Activated CD8-positive, alpha-beta memory T cell treated with anti-CD3 and anti-CD28 coated beads, Interleukin-2, amount 10 ng/mL, durations not matched to agents 7 days and 5 days (primary cell): ENCODE measurements at places on chromosomes 12 and 14. TPM values are rescaled to one million over a fixed set of nuclear protein-coding genes. Genes with fewer than 3 reads are reported as not detected.

- no peak overlapping the region for H3K27ac ChIP-seq
- H3K27me3 ChIP-seq: peaks cover 8% of the 10 kb centered on the region
- H3K36me3 ChIP-seq: peaks cover 14% of the 10 kb centered on the region
- no peak for DNase-seq
- peaks cover 28% of the 10 kb centered on the region for H3K4me1 ChIP-seq
These were observed 3.4 kb downstream of the GDF11 start for GRCh38 chr12:55746174-55746912.

- no peaks in the 10 kb centered on the region for H3K36me3 ChIP-seq
- H3K27me3 ChIP-seq: no peaks in the 10 kb centered on the region
- DNase-seq: no peak
- H3K27ac ChIP-seq: no peak overlapping the region
These were observed 42.9 kb downstream of the FERMT2 start for GRCh38 chr14:52907949-52908348.

DNA sequence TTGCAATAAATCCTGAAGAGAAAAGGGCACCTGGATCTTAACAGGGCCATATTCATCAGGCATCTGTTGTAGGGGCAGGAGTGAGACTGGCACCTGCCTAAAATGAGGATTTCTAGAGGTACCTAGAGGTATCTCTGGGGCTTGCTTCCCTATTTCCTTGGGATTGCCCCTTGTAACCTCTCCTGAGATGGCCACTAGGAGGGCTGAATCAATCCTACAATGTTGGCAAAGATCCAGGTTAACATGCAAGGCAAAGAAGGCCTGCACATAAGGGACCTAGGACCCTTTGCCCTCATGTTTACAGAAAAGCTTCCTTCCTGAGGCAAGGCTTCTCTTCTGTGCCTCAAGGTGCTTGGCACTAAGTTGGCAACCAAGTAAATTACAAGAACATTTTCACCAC lies 25.8 kb upstream of the CLEC4E start:
- H3K4me1 ChIP-seq: no peaks in the 10 kb centered on the region
- no peak overlapping the region for H3K4me3 ChIP-seq
- no peak for DNase-seq

DNA sequence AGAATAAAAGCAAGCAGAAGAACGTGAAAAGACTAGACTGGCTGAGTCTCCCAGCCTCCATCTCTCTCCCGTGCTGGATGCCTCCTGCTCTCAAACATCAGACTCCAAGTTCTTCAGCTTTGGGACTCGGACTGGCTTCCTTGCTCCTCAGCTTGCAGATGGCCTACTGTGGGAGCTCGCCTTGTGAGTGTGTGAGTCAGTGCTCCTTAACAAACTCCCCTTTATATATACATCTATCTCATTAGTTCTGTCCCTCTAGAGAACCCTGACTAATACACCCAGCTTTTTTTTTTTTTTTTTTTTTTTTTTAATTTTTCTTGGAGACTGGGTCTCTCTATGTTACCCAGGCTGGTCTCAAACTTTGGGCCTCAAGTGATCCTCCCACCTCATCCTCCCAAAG lies 46.9 kb downstream of the ACTN1 start:
- no peak for DNase-seq
- peaks cover 24% of the 10 kb centered on the region for H3K4me1 ChIP-seq
- peaks cover 2% of the 10 kb centered on the region for H3K27me3 ChIP-seq
- H3K36me3 ChIP-seq: no peaks in the 10 kb centered on the region
- no peak overlapping the region for H3K27ac ChIP-seq
- no peak overlapping the region for H3K4me3 ChIP-seq

- H3K27me3 ChIP-seq: no peaks in the 10 kb centered on the region
- no peak overlapping the region for H3K4me3 ChIP-seq
- DNase-seq: peak; percentile 27
- H3K27ac ChIP-seq: no peak overlapping the region
These were observed 39.3 kb downstream of the EP400 start for GRCh38 chr12:131989021-131989420.

GRCh38 chr12:61011767-61012423 lies 1248.3 kb upstream of the USP15 start:
- H3K36me3 ChIP-seq: no peaks in the 10 kb centered on the region
- H3K27me3 ChIP-seq: no peaks in the 10 kb centered on the region
- no peak overlapping the region for H3K27ac ChIP-seq
- H3K4me1 ChIP-seq: no peaks in the 10 kb centered on the region
- H3K4me3 ChIP-seq: no peak overlapping the region

DNA sequence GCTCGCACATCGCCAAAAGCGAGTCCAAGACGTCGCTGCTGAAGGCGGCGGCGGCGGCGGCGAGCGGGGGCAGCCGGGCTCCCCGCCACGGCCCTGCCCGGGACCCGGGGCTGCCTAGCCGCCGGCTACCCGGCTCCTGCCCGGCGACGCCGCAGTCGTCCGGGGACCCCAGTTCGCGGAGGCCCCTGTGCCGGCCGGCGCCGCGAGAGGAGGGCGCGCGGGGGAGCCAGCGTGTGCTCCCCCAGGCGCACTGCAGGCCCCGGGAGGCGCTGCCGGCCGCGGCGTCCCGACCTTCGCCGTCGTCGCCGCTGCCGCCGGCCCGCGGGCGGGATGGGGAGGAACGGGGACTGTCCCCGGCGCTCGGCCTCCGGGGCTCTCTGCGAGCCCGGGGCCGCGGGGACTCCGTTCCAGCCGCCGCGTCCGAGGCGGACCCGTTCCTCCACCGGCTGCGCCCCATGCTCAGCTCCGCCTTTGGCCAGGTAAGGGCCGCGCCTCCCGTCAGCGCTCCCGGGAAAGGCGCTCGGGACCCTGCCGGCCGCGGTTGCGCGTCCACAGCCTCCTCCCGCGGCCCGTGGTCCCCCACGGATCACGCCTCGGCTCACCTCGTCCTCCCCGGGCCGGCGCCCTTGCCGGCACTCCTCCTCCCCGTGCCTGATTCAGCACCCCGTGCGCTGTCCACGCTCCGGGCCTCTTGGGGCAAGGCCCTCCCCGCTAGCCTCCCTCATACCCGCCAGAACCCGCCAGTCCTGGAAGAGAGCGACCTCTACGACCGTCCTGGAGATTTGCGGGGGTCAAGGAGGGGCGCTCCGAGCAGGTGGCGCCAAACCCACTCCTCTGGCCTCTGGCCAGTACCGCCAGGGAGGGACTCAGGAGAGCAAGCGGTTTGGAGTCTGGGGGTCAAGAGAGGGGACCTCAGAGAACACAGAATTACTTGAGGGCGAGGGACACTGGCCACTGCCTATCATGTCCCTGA lies 721 bp downstream of the CABP1 start:
- DNase-seq: peak; percentile 76
- peak overlapping the region; percentile 45 for H3K4me3 ChIP-seq
- peaks cover 52% of the 10 kb centered on the region for H3K27me3 ChIP-seq
- no peaks in the 10 kb centered on the region for H3K36me3 ChIP-seq
- peaks cover 6% of the 10 kb centered on the region for H3K4me1 ChIP-seq
- no peak overlapping the region for H3K27ac ChIP-seq

Gene SLCO1B3
- not detected for total RNA-seq

DNA sequence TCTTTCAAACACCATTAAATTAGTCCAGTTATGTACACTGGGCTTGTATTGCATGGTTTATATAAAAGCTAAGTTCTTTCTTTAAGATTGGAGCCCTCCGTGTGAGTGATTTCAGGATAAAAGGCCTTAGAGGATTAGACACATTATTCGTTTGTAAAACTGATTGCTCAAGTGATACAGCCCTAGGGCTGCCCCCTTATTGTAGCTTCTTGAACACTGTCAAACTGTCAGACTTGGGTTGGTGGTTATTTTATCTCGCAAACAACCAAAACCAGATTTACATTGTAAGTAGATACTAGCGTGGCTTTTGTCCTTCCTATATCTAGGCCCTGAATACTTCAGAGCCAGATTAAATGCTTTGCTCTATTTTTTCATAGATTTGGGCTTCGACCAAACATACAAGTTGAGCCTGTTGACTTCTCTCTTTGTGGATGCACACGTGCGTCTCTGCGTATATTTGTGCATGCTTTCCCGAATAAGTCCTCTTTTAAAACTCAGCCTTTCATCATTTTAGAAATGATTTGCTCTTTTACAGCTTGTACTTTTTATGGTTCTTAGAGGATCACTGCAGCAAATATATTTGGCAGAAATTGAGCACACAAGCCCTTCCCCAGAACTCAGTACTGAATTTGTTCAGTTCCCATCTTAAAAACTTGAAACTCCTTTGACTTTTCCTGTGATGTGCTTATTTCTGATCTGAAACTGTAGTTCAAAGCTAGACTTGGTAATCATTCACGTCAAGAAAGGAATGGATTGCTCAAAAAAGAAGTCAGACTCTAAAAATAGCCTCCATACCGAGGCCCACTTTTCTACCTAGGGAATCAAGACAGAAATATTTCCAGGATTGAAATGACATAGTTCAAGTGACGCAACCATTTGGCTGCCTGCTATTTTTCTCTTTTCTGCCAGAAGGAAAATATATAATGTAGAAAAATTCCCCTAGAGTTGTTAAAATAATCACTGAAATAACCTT lies 129.5 kb downstream of the ETV6 start:
- peaks cover 17% of the 10 kb centered on the region for H3K36me3 ChIP-seq
- H3K4me3 ChIP-seq: no peak overlapping the region
- H3K4me1 ChIP-seq: peaks cover 32% of the 10 kb centered on the region
- DNase-seq: no peak
- no peaks in the 10 kb centered on the region for H3K27me3 ChIP-seq

Gene TC2N
- 46.3 TPM for total RNA-seq

Gene TAS2R7
- total RNA-seq: not detected

DNA sequence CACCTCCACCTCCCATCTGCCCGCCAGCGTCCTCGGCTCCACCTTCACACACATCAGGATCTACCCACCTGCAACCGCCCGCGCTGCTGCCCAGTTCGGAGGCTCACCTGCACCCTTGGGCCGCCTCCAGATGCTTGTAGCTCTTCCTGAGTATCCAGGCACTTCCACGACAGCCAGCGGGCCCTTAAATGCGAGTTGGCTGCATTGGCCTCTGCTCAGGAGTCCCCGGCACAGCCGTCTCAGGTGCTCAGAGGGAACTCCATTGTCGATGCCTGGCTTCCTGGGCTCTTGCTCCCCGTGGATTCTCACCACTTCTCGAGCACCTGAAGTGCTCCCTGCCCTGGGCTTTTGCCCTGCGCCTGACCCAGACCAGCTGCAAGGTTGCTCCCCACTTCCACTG lies 21.9 kb upstream of the CDCA4 start:
- no peak overlapping the region for H3K4me3 ChIP-seq
- H3K36me3 ChIP-seq: peaks cover under 1% of the 10 kb centered on the region
- peaks cover 22% of the 10 kb centered on the region for H3K4me1 ChIP-seq
- H3K27ac ChIP-seq: no peak overlapping the region

- H3K27me3 ChIP-seq: no peaks in the 10 kb centered on the region
- no peaks in the 10 kb centered on the region for H3K36me3 ChIP-seq
- no peak overlapping the region for H3K27ac ChIP-seq
- H3K4me3 ChIP-seq: no peak overlapping the region
- DNase-seq: no peak
These were observed 74.2 kb upstream of the ZFP36L1 start for GRCh38 chr14:68866991-68867533.

Gene CMTM5
- total RNA-seq: not detected

DNA sequence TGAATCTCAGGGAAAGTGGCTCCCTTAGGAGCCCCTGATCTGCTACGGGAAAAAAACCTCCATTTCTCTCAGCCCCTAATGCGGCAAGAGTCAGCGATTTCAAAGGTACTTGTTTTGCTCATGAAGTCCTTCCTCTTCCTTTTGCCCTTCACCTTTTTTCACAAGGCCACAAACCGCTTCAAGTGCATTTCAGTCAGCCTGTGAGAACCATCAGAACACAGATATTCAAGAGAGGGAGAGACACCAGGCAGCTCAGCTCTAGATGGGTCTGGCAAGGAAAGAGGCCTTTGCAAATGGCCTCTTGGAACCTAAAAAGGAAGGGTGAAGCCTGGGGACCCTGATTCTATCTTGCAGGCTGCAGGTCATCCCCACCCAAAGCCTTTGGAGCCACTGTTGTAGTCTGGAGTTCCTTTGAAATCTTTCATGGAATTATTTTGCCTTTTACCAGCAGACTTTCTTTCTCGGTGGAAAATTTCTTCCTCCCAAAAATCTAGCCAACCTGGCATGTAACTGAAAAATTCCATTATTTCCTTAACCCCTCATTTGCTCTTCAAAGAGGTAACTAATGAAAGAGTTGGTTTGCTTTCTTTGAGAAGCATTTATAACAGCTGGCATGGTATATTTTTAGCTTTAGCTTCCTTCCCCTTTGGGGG lies 145.0 kb downstream of the SAMD4A start:
- peaks cover 4% of the 10 kb centered on the region for H3K36me3 ChIP-seq
- H3K27me3 ChIP-seq: peaks cover 23% of the 10 kb centered on the region
- H3K27ac ChIP-seq: peak overlapping the region; percentile 20
- H3K4me3 ChIP-seq: no peak overlapping the region

GRCh38 chr12:5969156-5969973 lies 24.3 kb upstream of the ANO2 start:
- no peak overlapping the region for H3K4me3 ChIP-seq
- DNase-seq: no peak
- no peak overlapping the region for H3K27ac ChIP-seq
- peaks cover 13% of the 10 kb centered on the region for H3K27me3 ChIP-seq
- no peaks in the 10 kb centered on the region for H3K4me1 ChIP-seq

Gene CCNB1IP1
- total RNA-seq: 39.0 TPM

- no peak overlapping the region for H3K4me3 ChIP-seq
- no peaks in the 10 kb centered on the region for H3K4me1 ChIP-seq
- no peaks in the 10 kb centered on the region for H3K36me3 ChIP-seq
- no peak for DNase-seq
These were observed 15.2 kb upstream of the DLK1 start for GRCh38 chr14:100711493-100711892.

GRCh38 chr12:91572869-91573268 lies 390.3 kb upstream of the DCN start:
- peaks cover 4% of the 10 kb centered on the region for H3K4me1 ChIP-seq
- H3K27me3 ChIP-seq: no peaks in the 10 kb centered on the region

Gene COL2A1
- 0.33 TPM for total RNA-seq

DNA sequence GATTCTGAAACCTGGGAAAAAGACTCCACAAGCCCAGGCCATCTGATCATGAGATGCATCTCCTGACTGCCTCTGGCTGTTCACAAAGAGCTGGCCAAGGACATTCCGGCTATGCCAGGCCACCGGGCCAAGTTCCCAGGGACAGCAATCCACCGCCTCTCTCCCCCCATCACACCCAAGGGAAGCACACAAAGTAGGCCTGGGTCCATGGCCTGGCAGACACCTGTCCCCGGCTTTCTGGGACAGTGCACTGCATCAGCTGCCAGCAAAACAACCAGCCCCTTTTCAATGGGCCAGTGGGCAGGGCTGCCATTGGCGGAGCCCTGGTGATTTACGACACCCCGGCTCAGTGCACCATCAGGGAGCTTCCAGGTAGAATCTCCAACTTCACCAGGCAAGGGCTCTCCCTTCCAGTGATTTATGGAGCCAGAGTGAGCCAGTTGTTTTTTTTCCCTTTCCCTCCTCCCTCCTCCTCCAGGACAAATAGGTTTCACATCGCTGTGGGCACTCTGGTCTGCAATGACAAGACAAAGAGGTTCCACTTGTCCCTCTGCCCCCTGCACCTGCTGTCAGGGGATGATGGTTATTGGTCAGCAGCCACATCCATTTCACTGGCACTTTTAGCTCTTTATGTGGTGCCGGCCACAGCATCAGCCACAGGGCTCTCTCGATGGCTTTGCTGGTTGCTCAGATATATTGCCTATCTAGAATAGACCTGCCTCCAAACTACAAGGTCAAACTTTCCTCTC lies 149.6 kb downstream of the SLC38A6 start:
- no peak for DNase-seq
- no peaks in the 10 kb centered on the region for H3K36me3 ChIP-seq
- H3K4me3 ChIP-seq: no peak overlapping the region
- H3K4me1 ChIP-seq: peaks cover 14% of the 10 kb centered on the region
- peaks cover 10% of the 10 kb centered on the region for H3K27me3 ChIP-seq

Gene FBXO21
- 26.2 TPM for total RNA-seq

Gene LRRC10
- not detected for total RNA-seq

GRCh38 chr14:56092763-56093162 lies 25.4 kb upstream of the PELI2 start:
- no peak overlapping the region for H3K4me3 ChIP-seq
- no peaks in the 10 kb centered on the region for H3K4me1 ChIP-seq
- peaks cover 24% of the 10 kb centered on the region for H3K27me3 ChIP-seq
- no peak overlapping the region for H3K27ac ChIP-seq
